ENCODE measurements at places on chromosomes 7 and 10.

GRCh38 chr10:30309403-30309802 is 39.7 kb downstream of the MTPAP start:
- no peak for DNase-seq

DNA sequence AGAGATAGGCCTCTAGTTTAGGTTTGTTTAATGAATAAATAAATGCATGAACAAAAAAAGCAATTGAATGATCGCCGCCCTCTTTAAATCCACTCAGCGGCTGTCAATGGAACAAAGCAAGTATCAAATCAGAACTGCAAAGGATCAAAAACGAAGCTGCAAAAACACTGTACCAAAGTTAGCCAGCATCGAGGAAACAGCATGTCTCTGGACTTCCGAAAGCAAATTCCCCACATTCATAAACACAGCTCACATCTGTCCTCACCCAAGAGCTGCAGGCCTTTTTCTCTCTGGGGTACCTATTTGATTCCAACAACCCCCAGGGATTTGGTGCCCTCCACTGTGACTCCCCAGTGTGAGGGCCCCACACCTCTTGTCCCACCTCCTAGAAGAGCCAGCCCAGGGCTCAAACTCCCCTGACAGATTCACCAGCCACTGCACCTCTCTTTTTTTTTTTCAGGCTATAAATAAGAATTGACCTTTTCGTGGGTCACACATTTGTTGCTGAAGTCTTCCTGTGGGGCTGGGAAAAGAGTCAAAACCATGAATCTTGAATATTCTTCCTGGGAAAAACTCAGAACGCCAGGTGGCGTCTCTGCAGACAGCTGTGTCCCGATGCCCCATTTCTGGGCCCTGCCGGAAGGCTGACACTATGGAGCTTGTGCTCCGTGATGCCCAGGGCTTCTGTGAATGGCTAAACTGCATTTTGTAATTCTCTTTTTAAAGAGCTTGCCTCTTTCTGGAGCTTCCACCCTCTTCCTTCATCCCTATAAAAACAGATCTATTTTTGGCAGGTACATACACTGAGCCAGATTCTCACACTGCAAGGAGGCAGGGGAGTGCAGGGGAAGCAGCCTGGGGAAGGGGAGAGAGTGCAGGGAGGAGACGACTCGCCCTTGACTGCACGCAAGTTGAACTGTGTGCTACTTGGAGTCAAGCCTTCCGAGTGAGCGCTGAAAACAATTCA is 51.7 kb downstream of the HSPA12A start:
- DNase-seq: no peak

GRCh38 chr10:93757801-93758507 is at the start of gene LGI1:
TSS of gene LGI1 (plus strand) at chr10:93757936. CDS start at chr10:93758145, 209 bp downstream.
- DNase-seq: no peak

DNA sequence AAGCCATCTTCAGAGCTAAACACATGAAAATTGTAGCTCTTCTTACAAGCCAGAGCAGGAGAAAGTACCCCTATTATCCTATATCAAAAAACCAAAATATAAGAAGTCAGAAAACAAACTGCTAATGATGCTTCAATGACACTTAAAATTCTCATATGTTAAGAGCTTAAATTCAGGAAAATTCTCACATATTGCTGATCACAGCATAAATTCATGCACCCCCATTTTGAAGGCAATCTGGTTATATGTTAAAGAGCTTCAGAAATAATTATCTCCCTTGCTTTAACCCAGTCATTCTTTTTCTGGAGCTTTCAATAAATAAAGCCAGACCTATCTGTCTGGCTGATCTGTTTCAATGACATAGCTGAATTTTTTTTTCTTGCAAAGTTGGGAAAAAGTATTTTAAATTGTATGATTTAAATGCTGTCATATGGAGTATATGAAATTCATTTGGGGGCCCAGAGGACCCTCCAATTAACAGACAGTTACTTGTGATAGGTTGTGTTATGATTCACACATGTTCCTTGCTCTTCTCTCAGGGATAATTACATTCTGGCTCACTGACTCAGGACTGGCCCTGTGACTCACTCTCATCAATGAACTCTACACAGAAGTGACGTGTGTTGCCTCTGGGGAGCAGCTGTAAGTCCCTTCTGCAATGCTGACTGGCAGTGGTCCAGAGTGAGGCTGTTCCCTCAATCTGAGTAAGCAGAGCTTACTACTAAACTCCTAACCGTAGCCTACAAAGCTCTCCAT is 85.2 kb downstream of the HGF start:
- DNase-seq: no peak

GRCh38 chr7:105006367-105007136 is 7.5 kb upstream of the KMT2E start:
- no peak for DNase-seq

GRCh38 chr7:136245327-136246004 is 268.3 kb upstream of the MTPN start:
- no peak for DNase-seq

DNA sequence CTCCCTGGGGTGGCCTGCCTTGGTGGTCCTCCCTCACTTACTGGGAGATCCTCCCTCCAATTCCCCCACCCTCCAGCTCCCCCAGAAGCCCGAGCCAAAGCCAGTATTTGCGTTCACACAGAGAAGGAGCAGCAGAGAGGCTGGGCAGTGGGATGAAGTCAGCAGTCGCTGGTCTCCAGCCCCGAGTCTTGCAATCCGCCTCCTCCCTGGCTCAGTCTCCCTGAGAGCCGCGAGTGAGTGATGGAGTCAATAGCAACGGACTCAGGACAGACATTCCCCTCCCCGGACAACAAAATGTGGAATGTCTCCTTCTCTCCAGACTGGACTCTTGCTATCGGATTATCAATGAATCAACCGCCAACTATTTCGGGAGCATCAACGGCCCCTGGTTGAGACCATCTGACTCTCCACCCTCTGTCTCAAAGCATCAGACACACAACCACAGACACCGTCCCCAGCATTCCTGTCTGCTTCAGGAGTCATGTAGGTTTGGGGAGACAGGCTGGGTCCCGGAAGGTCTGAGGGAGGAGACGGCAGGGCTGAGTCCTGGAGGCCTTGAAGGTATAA is 178.4 kb downstream of the SH3PXD2A start:
- DNase-seq: no peak

GRCh38 chr7:46525876-46526275 is 604.8 kb upstream of the IGFBP3 start:
- DNase-seq: no peak

- no peak for DNase-seq
Measured at GRCh38 chr10:132234860-132235259, 48.1 kb downstream of the DPYSL4 start.

GRCh38 chr10:132746386-132746785 is 39.6 kb downstream of the NKX6-2 start:
- DNase-seq: no peak

- peak; percentile 96 for DNase-seq
Measured at GRCh38 chr7:157336383-157337315, at the start of gene DNAJB6. TSS of gene DNAJB6 (plus strand) at chr7:157337004. CDS start at chr7:157358573, 21,569 bp downstream.

DNA sequence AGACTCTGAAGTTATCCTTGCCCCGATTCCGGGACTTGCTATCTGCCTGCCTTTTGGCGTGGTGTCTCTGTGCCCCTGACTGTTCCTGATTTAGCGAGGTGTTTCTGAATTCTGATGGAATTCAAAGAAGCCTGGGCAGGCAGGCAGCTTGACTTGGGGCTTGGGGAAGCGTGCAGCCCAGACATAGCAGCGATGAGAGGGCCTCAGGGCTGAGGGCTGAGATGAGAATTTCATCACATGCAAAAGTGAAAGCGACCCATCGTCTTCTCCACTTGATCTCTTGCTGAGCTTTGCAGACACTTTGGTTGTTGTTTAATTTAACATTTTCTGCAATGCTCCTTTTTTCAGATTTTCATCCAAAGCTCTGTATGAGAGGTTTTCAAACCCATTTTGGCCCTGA is 57.8 kb downstream of the TCF7L2 start:
- DNase-seq: no peak

DNA sequence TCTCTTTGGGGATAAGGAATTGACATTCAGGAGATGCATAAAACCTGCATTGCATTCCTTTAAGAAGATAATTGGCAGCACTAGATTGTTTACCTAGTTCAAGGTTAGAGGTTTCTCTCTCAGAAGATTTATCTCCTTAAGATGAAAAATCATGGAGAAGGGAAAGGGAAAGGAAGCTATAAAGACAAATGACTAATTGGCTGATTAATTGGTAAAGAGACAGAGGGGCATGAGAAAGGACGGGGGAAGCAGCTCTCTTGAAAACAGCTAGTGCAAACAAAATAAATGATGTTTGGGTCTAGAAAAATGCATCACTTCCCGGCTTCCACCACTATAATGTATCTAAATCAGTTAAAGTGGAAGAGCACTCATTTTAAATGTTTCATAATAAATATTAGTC is 941.2 kb downstream of the XPNPEP1 start:
- no peak for DNase-seq

- no peak for DNase-seq
Measured at GRCh38 chr7:42617806-42618457, 293.9 kb downstream of the C7orf25 start.

GRCh38 chr10:125624800-125625199 is 58.2 kb downstream of the TEX36 start:
- no peak for DNase-seq

DNA sequence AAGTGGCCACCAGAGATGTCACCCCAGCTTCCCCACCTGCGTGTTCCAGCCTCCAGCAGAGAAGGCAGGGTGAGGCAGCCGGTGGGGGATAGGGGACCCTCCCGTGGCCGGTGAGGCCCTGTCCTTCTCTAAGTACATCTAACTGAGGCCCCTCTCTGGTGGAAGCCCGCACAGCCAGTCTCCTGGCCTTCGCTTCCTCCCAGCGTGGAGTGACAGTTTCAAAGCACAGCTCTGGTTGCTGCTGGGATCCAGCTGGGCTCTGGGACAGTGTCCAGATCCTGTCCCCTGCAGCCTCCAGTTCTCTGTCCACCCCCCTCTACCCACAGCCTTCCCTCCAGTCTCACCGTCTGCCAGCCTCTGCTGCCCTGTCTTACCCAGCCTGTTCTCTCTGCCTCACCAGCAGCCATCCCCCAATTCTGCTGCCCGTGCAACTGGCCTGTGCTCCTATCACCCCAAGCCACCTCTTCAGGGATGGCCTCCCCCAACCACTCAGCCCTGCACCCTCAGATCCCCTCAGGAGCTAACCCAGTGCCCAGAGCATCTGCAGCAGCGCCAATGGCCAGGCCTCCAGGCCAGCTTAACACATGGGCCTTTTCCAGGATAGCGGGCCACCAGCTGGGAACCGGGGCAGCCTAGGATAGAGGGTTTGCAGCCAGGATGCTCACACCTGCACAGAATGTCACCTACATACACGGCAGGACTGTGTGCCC is 16.3 kb upstream of the SH2B2 start:
- DNase-seq: no peak

GRCh38 chr10:60433684-60434083 is 44.0 kb upstream of the ANK3 start:
- no peak for DNase-seq

GRCh38 chr7:134298902-134299683 is 17.6 kb downstream of the SLC35B4 start:
- DNase-seq: no peak

- DNase-seq: peak; percentile 20
Measured at GRCh38 chr10:63554657-63555056, 33.5 kb downstream of the REEP3 start.

- no peak for DNase-seq
Measured at GRCh38 chr7:77209479-77210139, 10.0 kb upstream of the FGL2 start.

DNA sequence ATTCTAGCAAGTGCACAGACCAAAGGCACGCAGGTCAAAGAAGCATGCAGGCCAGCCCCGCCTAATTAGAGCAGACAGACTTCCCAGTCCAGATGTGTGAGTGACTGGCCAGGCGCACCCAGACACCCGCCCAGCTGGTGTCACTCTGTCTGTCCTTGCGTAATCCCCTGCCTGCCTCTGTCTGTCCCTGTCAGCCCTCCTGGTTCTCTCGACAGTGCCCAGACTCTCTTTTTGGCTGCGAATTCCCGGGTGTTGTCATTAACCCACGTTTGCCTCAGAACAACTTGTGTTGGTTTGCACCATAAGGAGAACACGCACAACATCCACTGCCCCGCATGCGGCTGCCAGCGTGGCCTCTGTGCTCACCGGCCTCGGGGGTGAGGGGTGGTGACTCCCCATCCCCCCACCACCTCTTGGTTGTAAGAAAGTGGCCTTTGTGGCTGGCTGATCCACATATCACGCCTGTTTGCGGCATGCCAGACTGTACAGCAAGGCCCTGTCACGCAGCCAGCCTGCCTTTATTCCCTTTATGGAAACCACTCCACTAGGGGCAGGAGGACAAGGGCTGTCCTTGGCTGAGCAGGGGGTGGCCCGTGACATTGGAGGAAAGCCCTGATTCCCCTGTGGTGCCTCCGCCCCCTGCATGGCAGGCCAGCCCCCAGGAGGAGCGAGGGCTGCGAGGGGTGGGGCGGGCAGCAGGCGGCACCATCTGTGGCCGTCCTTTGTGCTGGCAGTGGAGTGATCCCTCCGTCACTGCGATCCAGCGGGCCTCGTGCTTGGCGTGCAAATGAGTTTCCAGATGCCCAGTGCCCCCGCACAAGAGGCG is 72.8 kb upstream of the PPIF start:
- no peak for DNase-seq

- peak; percentile 37 for DNase-seq
Measured at GRCh38 chr7:50264908-50265307, 39.6 kb upstream of the IKZF1 start.

- DNase-seq: no peak
Measured at GRCh38 chr10:77524281-77524711, 113.3 kb downstream of the KCNMA1 start.

- no peak for DNase-seq
Measured at GRCh38 chr10:96784253-96784652, 47.8 kb upstream of the LCOR start.

DNA sequence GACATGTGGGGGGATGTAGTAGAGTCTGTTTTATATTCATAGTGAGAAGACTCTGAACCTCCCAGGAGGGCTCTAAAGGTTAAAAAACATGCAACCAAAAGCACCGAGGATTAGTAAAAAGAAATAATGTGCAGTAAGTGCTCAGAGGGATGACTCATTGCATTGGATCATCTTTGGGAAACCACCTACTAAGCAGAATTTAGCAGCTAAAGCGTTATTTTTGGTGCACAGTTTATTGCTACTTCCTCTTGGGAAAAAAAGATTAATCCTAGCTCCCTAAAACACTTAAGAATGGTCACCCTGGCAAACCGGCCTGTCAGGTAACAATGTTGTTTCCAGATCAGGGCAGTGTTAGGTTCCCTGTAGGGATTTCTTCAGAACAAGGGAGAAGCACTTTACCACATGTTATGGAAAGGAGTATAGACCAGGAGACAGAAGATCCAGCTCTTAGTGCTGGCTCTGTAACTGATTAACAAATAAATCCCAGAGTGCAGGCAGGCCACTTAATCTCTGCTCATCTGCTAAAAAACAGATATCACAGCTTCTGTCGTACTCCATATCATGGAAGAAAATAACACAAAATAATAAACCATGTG is 44.8 kb upstream of the FAM133B start:
- DNase-seq: no peak

DNA sequence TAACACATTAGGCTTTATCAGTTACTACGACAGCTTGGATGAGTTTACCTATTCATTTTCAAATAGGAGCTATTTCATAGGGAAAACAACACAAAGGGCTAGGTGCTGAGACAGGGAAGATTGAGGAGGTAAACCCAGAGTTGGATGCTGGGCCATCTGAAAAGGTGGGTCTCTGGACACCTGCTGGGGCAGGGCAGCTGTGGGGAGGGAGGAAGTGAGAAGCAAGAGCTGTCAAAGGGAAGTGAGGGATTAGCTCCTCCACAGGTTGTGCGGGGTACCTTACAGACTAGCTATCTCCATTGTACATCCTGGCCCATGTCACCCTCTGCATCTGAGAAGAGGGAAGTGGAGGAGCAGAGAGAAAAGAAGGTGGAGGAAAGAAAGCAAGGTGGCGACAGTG is 48.9 kb downstream of the BLNK start:
- no peak for DNase-seq

Data from activated T-cell treated with anti-CD3 and anti-CD28 coated beads, Interleukin-2, amount 50 U/mL, for 4 hours (primary cell).